HFFc6 (cell line): ENCODE measurements at places on chromosomes 7 and 10.

GRCh38 chr7:42024537-42024936 lies 212.5 kb downstream of the GLI3 start:
- no peak for DNase-seq

DNA sequence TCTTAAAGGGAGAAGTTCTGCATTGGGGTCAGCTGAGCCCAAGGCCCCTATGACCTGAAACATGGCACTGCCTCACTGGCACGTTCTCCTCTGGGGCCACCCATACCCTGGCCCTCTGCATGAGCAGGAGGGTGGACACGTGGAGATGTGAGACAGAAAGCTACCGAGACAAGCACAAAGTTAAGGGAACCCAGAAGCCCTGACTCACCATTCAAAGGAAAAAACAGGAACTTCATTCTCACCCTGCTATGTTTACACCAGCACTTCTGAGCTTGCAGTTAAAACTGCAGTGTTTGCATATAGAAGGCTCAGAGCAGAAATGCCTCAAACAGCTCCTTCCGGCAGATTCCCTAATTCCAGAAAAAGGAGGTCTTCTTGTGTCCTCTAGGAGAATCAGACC lies 41.7 kb downstream of the DENND11 start:
- DNase-seq: no peak

DNA sequence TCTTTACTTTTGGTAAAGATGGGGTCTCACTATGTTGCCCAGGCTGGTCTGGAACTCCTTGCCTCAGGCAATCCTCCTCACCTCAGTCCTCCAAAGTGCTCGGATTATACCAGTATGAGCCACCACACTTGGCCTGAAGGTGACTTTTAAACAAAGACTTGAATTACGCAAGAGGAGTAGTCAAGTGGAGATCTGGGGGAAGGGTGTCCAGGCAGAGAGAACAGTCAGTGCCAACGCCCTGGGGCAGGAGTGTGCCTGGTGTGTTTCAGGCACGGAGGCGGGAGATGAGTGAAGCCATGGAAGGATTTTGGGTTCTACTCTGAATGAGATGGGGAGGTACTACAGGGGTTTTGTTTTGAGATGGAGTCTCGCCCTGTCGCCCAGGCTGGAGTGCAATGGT lies 82.6 kb upstream of the NPTX2 start:
- no peak for DNase-seq

GRCh38 chr7:47102331-47102841 lies 479.5 kb downstream of the TNS3 start:
- DNase-seq: no peak

DNA sequence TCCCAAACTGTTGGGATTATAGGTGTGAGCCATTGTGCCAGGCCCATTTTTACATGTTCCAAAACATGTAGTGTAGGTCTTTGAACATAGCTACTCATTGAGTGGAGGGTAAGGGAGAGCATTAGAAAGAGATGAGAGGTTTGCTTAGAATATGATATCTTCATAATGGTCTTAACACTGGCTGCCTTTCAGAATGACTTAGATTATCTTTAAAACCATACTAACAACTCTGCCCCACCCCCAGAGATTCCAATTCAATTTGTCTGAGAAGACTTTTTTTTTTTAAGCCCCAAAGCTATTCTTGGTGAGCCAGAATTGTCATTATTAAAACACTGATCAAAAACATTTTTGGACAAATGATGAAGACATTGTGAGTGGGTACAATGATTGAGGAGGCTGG lies 168.9 kb downstream of the PHTF2 start:
- DNase-seq: no peak

DNA sequence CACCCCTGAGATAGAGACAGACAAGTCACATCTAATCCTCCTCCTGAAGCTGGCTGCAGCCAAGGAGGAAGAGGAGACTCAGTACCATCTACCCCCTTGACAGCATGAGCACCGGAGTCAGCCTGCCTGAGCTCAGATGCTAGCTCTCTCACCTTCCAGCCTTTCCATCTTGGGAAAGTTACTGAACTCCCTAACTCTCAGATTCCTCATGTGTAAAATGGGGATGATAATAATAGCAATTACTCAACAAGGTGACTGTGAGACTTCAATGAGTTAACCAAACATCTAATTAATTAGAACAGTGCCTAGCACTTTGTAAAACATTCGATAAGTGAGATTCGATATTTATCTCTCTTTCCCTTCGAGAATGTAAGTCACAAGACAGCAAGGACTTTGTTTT lies 6.4 kb downstream of the KDM7A start:
- no peak for DNase-seq

DNA sequence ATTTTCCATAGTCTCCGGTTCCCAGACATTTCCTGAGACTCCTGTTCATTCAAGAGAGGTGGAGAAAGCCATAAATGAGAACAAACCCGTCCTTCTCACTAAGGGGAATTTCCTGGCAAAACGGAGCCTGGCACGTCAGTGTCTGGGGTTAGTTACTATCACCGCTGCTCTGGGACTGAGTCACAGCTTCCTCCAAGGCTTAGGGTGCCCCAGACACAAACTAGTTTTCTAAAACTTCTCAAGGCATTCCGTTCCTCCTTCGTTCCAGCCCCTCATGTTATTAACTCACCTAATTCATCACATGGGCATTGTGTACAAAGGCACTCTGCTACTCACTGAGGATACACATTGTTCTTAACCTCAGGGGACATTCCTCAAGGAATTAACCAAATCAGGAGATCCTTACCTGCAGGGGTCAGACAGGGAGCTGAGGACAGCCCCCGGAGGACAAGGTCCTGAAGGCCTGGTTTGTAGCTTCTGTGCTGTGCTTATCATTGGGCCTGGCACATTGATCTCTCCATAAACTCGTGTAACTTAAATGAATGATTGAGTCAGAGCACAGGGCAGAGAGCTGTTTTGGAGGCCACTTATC lies 103.0 kb upstream of the KLF6 start:
- DNase-seq: peak; percentile 78

DNA sequence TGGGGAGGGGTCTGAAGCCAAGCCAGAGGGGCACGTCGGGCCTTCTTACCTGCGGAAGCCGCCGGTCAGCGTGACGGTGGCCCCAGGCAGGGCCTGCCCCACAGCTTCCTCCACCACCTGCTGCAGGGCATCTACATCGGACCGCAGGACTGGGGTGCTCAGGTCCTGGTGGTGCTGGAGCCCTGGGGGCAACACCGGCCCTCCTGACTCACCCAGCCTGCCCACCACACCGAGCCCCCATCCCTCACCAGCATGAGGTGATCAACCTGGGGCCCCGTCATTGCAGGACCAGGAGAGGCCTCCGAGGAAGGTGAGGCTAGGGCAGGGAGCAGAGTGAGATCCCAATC lies 8.0 kb downstream of the POLM start:
- DNase-seq: no peak

DNA sequence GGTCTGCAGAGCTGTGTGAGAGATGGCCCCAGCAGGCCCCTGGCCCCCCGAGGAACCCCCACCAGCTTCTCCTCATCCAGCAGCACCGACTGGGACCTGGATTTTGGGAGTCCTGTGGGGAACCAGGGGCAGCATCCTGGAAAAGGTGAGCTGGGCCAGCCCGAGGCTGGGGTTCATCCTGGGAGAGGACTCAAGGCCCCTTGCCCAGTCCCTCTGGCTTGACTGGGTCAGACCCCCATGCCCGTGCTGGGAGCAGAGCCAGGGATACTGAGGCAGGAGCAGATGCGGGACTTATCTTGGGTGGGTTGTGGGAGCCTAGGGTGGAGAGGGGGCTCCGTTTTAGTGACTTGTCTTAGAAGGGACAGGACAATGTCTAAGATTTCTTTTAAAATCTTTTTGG lies 47.5 kb downstream of the ZNF467 start:
- no peak for DNase-seq

- no peak for DNase-seq
These were observed 51.7 kb downstream of the EBF3 start for GRCh38 chr10:129912166-129912917.

DNA sequence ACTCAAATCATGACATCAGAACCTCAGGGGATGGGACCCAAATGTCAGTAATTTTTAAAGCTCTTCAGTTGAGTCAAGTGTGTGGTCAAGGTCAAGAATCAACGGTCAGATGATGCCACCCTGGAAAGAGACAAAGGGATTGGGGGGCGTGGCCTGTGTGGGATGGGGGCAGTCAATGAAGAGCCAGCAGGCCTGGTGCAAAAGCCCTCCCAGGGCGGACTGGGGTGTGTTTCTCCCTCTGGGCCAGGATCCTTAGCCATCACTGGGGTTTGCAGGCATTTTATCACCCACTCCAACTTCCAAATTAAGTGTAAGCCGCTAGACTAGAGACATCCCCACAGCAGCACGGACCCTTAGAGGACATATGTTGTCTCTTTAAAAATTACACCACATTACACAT lies 204.7 kb downstream of the USP6NL start:
- DNase-seq: no peak

DNA sequence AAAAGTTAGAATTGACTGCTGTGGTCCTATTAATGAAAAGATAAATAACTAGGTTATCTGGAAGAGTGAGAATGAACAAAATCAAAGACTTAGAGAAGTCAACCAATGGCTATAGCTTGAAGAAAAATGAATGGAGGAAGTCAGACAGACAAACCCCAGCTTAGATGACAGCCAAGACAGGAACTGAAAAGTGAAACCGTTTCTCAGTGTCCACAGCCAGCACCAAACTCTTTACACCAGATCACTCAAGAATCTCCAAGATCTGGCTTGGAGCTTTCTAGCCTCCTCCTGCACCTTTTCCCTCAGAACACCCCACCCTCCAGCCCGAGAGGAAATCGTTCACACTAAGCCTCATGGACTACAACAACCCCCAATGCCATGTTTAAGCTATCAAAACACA lies 167.0 kb downstream of the SFMBT2 start:
- DNase-seq: no peak

DNA sequence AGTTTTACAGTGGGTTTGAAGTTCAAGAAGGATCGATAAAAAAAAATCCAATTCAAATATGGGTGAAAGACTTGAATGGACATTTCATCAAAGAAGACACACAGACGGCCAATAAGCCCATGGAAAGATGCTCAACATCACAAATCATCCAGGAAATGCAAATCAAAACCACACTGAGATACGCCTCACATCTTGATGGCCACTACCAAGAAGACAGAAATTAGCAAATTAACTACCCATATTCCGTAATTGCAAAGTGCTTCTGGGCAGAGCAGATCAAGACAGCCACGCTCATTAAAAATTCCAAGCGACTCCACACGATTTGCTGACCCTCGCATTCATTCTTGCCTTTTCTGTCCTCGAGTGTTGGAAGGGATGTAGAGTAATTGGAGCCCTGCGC lies 34.1 kb upstream of the PPP2R2D start:
- DNase-seq: no peak

DNA sequence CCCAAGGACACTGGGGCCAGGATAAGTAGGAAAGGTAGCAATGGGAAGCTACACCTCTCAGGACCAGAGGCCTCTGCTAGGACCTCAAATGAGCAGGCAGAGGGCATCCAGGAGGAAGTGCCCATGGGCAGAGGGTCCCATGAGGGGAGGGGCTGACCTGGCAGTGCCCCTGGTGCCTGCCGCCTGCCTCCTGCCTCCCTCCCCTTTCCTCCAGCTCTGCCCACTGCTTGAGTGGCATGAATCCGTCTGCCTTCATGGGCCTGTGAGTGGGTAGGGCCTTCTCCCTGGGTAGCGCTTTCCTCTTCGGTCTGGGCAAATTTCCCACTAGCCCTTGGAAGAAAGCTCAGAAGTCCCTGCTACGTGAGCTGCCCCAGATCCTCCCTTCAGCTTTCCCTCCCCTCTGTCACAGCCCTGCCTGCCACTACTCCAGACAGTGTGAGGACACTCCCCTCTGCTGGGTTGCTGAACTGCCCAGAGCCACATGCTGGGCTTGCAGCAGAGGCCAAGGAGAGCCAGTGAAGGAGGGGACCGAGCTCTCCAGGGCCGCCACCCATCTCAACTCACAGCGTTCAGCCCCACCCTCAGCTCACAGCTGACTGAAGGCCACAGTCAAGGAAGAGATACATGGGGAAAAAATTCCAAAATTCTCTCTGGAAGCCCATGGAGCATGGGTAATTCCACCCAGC lies 141.4 kb downstream of the ARHGAP22 start:
- no peak for DNase-seq

DNA sequence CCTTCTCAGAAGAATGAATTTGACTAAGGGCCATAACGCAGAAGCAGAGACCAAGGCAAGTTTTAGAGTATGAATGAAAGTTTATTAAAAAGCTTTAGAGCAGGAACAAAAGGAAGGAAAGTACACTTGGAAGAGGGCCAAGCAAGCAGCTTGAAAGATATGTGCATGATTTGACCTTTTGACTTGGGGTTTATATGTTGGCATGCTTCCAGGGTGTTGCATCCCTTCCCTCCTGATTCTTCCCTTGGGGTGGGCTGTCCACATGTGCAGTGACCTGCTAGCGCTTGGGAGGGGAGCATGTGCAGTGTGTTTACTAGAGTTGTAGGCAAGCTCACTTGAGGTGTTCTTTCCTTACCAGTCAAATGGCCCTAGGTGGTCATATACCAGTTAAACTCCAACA lies 37.9 kb upstream of the LRRN3 start:
- no peak for DNase-seq

- no peak for DNase-seq
These were observed 317.5 kb downstream of the DNAJB6 start for GRCh38 chr7:157654350-157654749.

GRCh38 chr10:48455055-48455391 lies 148.5 kb downstream of the MAPK8 start:
- no peak for DNase-seq

- DNase-seq: peak; percentile 33
These were observed at the start of gene CABCOCO1 for GRCh38 chr10:61662794-61663259. TSS of gene CABCOCO1 (plus strand) at chr10:61662929. CDS start at chr10:61662973, 44 bp downstream.

DNA sequence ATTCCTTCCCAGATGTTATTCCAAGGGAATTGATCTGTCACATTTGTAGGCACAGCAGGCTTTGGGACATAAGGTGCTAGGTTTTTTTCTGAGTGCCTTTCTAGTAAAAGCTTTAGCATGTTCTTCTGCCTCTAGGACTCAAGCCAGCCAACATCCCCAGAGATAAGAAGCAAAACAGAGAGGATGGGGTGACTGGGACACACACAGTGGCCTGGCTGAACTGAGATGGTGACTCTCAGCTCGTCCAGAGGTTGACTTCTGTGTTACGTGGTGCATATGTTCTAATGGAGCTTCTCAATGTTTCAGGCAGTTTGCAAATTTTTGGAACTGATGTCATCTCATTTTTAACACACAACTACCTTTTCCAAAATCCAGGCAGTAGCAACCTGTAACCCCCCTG lies 188.1 kb upstream of the CELF2 start:
- DNase-seq: no peak

- no peak for DNase-seq
These were observed 4.7 kb downstream of the TMEM120A start for GRCh38 chr7:75989500-75990388.

DNA sequence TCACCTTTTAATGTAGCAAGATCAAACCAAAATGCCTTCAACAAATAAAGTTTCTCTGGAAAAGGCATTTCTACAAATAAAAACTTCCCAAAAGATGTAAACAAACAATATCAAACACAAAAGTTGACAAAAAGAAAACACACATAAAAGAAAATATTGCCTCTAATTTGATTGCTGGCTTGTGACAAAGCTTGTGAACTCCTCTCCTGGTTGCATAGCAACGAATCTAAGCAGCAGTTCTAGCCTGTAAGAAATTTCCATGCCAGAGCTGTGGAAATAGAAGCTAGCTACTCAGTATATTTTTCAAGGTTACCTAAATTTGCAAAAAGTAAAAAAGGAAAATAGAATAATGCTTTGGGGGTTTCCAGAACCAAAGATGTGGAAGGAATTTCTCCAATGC lies 173.9 kb upstream of the CDK1 start:
- no peak for DNase-seq
